ENCODE measurements at places on chromosomes 2 and 18.

DNA sequence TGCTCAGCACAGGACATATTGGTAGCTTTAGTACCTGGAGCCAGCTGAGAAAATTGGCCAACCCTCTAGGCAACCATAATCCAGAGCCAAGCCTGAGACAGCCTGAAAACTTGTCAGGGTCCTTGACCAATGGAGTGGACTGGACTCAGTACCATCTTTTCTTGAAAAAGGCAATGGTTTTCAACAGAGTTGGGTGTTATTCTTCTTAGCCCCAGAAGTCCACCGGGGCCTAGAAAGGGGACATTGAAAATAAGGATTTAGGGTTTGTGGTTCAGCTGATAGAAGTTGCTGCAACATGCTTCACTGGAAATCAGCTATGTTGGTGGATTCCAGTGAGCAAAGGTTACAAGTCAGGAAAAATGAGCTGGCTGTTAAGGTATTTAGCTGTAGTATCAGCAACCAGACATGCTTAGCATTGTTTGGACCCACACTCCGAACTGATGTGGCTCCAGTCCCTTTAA, 22.1 kb upstream of the CNOT11 start:
- DNase-seq, result no peak

- DNase-seq, result no peak
Measured at GRCh38 chr2:43318791-43319190, 92.4 kb upstream of the ZFP36L2 start.

- no peak for DNase-seq
Measured at GRCh38 chr18:6078877-6079276, 183.6 kb upstream of the TMEM200C start.

- no peak for DNase-seq
Measured at GRCh38 chr2:98175811-98176210, 88.8 kb downstream of the VWA3B start.

DNA sequence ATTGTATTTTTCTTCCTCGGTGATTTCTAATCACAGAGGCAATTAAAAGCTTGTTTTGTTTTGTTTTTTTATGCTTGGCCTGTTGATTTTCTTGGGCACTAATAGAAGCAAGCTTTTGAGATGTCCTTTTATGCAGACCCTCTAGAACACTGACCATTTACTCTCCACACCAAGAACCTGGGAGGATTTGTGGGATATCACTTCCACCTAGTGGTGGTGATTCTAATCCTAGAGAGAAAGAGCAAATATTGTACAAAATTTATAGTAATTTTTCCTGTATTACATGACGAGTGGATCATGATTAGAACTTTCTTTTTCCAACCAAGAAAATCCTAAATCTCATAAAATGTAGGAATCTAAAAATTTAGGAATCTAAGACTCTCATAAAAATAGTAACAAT, 23.4 kb downstream of the NEMP2 start:
- DNase-seq, result no peak

DNA sequence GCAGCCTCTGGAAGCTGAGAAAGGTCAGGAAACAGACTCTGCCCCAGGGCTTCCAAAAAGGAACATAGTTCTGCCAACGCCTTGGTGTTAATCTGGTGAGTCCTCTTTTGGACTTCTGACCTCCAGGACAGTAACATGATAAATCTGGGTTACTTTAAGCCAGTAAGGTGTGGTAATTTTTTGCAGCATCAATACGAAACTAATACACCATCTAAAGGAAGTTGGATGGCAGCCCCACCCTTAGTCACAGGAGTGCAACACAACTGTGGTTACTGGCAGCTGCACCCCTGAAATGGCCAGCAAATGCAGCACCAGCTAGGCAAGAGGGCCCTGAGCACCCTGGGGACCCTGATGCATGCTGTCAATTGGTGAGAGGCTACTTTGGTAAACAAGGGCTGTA, 25.8 kb downstream of the CREG2 start:
- DNase-seq, result no peak

- no peak for DNase-seq
Measured at GRCh38 chr2:238202326-238203093, 985 bp downstream of the ILKAP start.

- DNase-seq, result no peak
Measured at GRCh38 chr18:70005580-70005979, 57.9 kb upstream of the CD226 start.

DNA sequence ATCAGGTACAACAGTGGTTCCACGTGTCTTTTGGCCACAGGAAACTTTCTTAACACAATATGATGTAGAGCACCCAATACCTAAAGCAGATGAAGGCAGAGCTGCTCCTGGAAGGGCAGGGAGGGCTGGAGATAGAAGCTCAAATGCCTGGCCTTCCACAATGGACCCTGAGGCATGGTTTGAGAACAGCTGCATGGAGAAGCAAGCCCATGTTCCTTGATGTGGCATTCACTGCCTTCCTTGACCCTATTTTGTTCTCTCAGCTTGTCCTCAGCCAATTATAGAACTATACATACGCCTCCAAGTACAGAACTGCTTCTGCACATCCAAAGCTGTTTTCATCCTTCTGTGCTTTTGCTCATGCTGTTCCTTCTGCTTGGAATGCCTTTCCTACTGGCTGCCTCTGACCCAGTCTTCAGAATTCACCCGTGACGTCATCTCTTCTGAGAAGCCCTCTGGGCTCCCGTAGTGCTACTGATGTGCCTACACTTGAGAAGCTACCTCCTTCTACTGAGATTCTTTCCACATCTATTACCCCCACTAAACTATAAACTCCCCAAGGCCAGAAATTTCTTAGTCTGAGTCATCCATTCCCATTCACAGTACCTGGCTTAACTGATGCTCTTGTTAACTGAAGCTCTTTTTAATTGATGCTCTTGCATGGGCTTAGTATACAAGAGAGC, 69.9 kb downstream of the CHRNA1 start:
- no peak for DNase-seq

DNA sequence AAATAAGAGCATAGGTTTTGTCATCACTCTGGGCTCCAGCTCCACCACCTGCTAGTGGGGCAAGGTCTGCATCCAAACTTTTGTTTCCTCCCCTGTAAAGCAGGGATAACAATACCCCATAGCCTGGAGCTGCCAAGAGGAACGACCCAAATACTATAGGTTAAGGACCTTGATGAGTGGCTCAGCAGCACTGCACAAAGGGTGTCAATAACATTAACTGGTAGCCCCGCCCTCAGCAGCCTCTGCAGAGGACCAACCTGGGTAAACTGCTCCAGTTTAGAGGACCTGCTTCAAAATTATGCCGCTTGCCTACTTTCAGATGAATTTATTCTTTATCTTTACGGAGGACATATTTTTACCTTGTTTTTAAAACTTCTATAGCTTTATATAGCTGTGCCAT, 65.8 kb upstream of the RIOK3 start:
- no peak for DNase-seq

GRCh38 chr2:66550826-66551225, 115.9 kb downstream of the MEIS1 start:
- DNase-seq, result no peak

DNA sequence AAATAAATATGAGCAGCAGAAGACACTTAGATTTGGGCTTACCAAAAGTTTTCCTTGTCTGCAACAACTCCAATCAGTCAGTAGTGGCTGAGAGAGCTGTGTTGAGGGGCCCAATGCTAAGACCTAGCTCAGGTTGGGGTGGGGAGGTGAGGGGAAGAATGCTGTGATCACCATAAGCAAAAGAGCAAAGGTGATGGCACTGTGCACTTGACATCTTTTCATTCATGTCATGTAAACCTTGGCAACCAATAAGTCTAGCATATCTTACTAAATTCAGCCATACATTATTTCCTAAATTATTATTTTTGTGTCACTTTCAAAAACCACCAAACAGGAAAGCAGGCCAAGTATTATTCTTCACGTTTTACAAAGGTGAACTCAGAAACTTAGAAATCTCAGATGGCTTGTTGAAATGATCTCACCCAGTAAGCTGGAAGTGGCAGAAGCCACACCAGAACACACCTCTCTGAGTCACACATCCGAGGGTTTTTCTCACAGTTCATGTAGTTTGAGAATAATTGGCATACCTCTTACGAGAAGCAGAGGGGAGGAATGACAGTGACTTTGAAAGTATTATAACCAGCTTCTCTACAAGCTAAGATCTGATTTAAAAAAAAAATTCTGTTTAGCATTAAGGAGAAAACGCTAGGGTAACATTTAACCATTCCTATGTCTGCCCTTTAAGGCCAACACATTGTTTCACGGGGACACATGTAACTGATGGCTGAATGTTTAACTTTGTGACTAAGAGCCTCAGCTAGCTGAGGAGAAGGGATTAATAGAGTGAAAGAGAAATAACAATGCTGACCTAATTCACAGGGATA, 43.3 kb upstream of the SETBP1 start:
- no peak for DNase-seq

- no peak for DNase-seq
Measured at GRCh38 chr18:36366994-36367839, 69.7 kb downstream of the FHOD3 start.

DNA sequence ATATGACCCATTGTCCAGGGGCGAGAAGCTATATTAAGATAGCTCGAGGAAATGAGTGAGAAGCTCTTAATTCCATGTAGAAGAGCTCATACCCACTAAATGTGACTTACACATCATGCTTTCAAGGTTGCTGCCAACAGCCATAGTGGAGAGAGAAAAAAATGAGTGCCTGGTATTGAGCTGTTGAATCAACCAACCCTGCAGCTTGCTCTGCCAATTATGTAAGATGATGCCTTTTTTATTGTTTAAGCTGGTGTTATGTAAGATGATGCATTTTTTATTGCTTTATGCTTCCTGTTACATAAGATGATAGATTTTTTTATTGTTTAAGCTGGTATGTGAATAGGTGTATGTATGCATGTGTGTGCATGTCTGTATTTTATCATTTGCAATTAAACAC, 228.2 kb downstream of the CCDC178 start:
- no peak for DNase-seq

- no peak for DNase-seq
Measured at GRCh38 chr2:59590798-59591197, 962.7 kb downstream of the BCL11A start.

DNA sequence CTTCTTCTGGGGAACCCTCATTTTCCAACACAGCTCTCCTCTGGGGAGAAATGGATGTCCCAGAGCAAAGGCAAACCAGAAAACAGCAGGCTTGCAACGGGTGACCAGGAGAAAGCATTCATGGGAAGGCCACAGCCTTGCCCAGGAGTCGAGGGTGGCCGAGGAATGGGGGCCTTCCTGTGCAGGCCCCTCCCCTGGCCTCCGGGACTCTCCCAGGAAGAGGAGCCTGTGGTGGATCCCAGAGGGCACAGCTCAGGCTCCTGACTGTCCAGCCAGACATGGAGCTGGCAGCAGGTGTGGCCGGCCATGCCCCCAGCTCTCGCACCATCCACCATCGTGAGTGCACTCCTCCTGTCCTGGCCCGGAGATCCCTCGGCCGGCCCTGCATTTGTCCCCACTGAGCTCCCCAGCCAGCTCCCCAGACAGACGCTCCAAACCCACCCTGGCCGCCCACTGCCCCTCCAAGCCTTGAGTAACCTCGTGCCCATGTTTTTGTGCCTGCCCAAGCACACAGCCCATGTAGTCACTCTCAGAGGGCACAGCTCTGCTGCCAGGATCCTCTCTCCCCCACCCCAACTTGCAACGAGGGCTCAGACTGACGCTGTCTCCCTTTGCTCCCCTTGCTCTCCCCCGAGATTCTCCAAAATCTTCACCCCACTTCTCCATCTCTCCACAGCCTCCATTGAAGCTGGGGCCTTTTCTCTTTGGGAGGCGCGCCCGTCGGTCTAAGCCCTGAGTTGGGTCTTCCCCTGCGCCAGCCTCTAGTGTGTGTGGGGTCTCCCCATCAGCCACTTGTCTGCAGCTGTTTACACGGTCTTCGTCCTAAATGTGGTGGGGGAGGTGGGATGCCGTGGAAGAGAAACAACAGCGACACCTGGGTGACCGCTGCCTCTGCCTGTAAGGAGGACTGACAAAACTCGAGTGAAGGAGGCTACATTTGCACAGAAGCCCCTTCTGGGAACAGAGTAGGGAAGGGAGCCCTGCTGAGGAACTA, 9.8 kb downstream of the PRLH start:
- no peak for DNase-seq

GRCh38 chr2:11588228-11589110, 54.6 kb downstream of the GREB1 start:
- no peak for DNase-seq

DNA sequence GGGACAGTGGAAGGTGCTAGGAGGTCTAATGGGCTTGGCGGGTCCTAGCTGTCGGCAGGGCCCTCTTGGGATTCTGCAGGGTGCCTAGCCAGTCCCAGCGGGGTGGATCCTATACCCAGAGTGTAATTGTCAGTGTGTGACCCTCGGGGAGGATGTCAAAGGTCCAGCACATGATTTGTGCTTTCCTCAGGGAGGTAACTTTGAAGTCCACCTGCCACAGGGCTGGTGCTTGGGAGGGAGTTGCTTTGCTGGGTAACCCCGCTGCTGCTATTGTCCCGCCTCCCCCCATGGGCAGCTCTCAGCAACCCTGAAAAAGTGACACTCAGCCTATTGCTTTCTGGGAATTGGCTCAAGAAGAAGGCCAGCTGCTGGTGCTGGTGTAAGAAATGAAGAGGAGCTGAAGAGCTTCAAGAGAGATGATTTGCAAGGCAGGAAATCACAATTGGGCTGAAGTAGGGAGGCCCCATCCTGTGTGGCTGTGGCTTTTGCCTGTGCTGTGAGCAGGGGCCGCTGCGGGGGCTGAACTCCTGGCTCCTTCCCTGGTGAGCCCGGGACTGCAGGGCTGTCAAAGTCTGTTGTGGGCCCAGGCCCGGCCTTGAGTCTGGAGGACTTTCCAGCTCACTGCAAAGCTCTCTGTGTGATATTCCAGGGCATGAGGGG, 36.4 kb downstream of the EMILIN2 start:
- DNase-seq, result peak; percentile 95

DNA sequence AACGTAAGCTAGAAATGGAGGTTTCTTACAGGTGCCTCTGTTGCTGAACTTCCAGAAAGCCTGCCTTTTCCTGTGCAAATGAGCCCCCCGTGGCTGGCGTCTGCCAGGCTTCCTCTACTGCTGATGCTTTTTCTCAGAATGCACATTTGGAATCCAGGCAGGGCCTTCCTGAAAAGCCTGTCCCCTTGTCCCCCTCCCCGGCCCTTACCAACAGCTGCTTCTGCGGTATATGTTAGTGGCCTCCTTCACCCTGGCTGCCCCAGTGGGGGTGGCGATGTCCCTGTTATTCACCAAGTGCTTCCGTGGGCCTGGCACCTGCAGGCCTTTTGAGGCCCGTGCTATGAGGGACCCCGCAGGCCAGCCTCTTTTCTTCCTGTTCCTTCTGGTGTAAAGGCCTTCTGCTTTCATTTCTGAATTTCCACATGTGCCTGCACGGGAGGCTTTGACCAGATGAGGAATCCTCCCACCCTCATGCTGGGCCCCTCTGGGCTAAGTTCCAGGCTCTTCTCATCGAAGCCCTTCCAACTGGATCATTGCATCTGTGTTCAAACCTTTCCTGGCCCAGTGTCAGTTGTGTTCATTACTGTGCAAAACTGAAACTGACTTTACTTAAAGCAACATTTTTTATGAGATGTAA, 10.4 kb downstream of the CNDP2 start:
- no peak for DNase-seq

DNA sequence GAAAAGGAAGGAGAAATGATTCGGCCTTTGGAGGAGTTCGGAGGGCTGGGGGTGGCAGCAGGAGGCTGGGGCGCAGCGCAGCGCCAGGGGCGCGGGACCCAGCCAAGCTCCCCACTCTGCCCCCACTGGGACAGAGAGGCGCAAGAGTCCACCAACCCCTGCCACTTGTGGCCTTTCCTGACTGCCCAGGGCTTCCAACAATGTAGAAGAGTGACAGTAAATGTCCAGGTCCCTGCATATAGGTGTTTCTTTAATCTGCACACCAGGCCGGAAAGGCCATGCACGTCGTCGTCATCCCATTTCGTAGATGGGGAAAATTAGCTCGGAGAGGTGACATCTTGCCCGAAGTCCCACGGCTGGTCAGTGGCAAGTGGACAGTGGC, 96.6 kb downstream of the INHBB start:
- DNase-seq, result no peak

GRCh38 chr2:143558665-143559064, 429.4 kb downstream of the ARHGAP15 start:
- no peak for DNase-seq
